Left ventricle myocardium inferior (tissue), 1 donor: ENCODE measurements at places on chromosomes 3 and 15.

GRCh38 chr3:132606085-132606484 lies 9.0 kb downstream of the ACKR4 start:
- DNase-seq = no peak

- no peak for DNase-seq
These were observed 57.7 kb upstream of the HES1 start for GRCh38 chr3:194078045-194078821.

DNA sequence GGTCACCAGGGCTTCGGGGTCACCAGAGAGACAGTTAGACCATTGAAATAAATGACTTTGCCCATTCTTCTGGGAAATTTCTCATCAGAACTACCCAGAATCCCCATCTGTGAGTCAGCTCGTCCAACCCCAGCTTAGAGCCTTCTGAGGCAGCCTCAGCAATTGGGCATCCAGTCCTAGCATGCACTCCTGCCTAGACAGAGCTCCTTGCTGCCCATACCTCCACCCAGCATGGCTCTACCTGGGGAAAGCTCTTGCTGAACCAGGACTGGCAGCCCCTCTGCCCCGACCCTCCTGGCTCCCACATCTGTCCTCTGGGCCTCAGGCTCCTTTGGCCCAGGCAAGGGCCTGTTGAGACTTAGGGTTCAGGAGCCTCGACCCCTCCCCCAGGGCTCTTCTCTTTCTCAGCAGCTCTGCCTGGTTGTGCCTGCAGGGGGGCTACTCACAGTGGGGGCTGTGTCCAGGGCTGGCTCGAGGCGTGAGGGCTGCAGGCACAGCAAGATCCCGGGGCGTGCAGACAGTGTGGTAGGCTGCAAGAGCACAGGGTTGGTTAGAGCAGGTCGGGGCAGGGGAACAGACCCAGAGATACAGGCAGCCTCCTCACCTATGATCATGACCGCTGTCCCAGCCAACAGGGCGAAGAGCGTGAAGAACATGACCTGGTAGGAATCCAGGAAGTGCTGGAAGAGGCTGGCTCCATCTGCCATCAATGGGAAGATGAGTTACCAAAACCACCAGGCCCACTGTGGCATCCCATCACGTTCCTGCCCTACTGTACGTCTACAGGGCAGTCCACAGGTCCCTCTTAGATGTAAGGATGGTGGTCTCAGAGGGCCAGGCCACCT lies 101.3 kb downstream of the NUP210 start:
- DNase-seq = no peak

GRCh38 chr15:71707230-71708050 lies 102.9 kb upstream of the NR2E3 start:
- no peak for DNase-seq

DNA sequence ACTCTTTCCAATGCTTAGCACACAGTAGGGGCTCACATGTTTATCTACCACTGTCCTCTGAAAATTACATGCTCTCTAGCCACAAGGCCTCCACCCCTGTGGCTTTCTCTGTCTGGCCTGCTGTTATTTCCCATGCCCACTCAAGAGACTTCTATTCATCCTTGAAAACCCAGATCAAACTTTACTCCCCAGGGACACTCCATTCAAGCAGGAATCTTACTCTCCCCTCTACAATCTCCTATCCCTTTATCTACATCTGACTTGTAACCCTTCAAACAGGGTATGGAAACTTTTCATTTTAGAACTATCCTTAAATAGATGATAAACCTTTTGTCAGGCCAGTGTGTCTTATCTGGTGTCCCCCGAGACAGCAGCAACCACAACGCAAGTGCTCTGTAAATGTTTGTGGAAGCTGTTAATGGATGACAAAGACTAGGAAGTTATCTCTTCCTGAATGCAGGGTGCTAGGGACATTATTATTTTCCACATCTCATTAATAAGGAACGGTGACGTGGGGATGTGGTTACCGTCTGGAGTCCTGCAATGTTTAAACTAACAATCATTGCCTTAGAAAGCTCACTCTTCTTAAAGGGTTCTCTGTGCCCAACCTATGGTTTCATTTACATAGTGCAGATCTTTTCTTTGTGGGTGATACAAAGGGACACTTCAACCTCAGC lies 322.3 kb downstream of the ARRDC4 start:
- DNase-seq = no peak

DNA sequence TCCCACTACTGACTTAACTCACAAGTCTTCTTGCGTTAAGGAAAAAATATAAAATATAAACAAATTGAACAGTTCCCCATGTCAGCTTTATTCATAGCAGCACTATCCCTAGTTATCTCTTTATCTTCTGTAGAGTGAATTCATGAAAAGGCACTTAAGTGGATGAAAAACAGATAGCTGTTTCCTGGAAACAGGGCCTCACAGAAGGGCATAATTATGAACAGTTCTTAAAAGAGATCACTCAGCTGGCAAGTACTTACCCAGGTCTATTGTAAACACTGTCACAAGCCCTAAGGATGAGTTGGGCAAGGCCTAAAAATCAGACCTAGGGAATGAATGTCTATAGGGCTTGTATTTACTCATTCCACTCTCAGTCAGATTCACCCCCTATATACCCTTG lies 10.7 kb downstream of the MB21D2 start:
- no peak for DNase-seq
